ENCODE measurements at places on chromosomes 4 and X.

- DNase-seq: no peak
Measured at GRCh38 chr4:8292478-8293107, 23.0 kb downstream of the HTRA3 start.

- no peak for DNase-seq
Measured at GRCh38 chr4:85836588-85837438, 361.9 kb downstream of the ARHGAP24 start.

GRCh38 chr4:71188951-71189350 lies 149.9 kb upstream of the SLC4A4 start:
- no peak for DNase-seq

DNA sequence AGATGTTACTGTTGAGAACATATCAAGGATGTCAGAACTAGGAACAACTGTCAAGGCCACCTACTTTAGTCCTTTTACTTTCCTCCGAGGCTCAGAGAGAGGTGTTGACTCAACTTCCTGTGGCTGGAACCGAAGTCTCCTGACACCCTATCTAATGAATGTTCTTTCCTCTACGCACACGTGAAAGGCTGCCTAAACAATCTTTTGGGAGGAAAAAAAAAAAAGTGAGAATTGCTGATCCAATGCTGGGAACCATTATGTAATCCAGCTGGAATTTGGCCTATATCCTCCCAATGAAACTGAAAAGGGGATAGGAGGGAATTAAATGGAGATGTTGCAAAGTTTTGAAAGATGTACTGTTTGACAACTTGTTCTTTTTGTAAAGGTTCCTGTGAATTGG lies 8.3 kb upstream of the MAP7D3 start:
- DNase-seq: no peak

- peak; percentile 54 for DNase-seq
Measured at GRCh38 chr4:105060628-105061027, 86.0 kb upstream of the TET2 start.

GRCh38 chr4:183638436-183638835 lies 20.5 kb downstream of the RWDD4 start:
- no peak for DNase-seq

DNA sequence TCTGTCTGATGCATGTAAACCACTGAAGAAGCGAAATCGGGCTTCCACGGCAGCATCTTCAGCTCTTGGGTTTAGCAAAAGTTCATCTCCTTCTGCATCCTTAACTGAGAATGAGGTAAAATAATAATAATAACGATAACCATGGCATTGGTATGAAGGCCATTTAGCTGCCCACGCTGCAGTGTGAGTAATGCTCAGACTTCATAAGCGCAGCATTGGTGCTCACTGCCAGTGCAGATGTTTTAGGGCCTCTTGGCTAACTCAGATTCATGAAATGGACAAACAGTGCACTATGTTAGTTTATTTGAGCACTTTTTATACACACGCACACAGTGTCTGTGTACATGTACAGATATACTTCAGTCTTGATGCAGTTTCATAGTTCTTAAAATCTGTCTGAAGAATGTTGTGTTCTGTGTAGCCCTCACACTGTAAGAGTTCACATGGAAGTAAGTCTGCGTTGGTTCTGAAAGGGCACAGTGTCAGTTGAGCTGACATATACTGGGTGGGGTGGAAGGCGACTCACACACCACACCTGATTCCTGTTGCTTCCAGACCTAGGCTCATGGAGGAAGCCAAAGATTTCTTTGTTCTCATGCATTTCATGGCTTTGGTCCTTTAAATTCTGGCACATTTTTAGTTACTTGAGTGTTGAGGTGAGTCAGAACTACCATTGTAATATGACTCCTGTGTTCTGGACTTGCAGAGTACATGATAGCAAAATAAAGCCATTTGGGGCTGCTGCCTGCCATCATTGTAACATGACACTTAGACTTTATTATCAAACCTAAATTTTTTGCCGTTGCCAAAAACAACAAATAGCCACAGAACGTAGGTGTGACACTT lies 68.7 kb downstream of the NSD2 start:
- no peak for DNase-seq

DNA sequence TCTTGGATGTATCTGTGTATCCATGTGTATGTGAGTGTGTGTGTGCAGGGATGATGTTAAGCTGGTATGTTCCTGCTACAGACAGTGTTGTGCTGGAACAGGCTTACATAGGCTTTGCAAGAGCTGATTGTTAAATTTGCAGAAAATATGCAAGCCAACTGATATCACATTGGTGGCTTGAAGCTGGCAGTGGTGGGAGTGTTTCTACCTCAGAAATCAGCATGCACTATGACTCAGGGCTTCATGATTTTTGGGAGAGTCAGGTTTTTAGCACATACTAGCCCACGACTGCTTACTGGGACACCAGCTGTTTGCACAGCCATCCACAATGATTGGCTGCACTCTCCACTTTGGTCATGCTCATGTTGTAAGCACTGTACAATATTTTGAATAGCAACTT lies 261.8 kb downstream of the DHX15 start:
- peak; percentile 66 for DNase-seq

DNA sequence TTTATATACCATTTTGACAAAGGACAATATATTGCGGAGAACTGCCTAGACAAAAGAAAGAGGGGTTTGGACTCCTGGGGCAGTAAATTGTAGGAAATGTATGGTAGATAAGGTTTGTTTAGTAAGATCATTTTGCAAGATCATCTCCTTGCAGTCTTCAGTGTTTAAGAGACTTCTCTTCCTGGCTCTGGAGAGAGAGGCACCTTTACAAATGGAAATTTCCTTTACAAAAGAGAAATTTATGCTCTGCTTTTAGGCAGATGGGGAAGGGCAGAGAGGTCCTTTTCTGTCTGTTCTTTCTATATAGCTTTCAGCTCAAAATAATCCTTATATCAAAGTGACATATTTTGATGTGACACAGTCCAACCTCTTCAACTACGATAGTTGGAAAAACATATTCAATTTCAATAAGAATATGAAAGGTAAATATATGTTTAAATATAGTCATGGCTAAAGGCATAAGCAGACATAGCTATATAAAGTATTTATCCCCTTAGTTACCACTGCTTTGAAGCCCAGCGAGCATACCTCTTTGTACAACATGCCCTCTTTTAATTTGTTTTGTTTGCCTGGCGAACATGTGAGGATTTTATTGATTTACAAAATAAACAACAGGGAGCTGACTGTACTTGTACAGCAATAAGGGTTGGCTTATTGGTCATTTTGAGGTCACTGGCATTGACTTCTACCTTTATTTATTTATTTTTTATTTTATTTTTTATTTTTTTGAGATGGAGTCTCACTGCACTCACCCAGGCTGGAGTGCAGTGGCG lies 65.2 kb downstream of the TRIM2 start:
- no peak for DNase-seq

DNA sequence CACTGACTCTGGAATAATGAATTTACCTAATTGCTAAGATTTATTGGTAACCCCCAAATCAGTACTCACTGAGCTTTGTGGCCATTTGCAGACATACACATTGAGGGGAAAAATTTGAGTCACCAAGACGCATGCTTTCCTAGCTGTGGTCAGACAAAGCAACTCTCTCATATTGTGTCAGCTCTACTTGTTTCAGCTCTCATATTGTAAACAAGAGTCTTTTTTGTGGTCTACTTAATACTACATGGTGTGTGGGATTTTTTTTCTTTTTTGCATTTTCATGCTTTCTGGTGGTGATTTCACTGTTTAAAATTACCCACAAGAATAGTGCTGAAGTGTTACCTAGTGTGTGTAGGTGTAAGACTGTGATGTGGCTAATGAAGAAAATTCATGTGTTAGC lies 428.2 kb upstream of the GALNT7 start:
- no peak for DNase-seq

Data from Ammon's horn (tissue), 1 donor.